ENCODE measurements at places on chromosomes 7 and 10. TPM values are rescaled to one million over a fixed set of nuclear protein-coding genes. Genes with fewer than 3 reads are reported as not detected.

DNA sequence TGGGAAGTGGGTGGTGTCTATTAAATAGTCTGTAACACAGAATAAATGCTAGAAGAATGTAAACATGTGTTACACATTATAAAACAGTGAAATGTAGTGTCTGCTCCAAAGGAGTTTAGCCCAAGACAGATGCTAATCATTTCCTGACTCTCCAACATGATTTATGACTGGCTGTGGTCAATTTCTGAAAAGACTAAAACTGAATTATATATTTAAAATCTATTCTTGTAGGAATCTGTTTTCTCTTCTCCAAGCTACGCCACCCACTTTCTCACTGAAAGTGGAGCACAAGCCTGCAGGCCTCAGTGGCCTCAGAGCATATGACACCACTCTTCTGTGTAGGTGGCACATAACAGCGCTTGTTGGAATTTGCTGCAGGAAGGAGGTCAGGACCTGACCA is 44.4 kb downstream of the CTTNBP2 start:
- H3K27me3 ChIP-seq = no peaks in the 10 kb centered on the region
- H3K4me3 ChIP-seq = no peak overlapping the region
- H3K36me3 ChIP-seq = no peaks in the 10 kb centered on the region

DNA sequence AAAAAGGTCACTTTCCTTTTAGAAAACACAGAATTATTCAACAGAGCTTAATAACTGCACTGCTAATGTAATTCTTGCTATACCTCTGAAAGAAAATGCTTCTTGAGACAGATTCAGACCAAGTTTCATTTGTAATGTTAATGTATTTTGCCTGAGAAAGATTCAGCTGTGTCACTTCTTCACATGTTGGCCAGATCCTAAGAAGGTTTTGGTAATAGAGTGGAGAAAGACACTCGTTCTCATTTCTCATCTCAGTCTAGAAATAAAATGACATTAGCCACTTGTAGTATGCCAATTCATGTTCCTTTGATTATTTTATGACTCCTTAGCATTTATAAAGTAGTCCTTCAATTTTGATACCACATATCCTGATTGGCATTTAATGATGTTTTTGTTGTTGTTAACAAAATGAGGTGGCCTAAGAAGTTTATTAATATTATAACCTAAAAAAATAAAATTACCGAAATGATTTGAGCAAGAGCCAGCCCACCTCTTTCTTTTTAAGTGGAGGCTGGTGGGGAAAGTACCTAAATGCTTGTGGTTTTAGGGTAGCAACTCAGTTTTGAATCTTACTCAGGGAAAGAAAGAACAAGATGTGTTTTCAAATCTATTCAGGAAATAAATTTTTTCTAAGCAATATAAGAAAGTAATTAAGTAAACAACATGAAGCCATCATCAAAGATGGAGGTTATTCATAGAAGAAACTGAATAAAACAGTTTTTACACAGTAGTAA is 16.4 kb upstream of the ELAPOR2 start:
- no peaks in the 10 kb centered on the region for H3K4me1 ChIP-seq
- no peaks in the 10 kb centered on the region for H3K36me3 ChIP-seq
- H3K27ac ChIP-seq = no peak overlapping the region

ADAM12 gene
- total RNA-seq = 0.10 TPM

STOX1 gene
- 1.5 TPM for total RNA-seq

FAM25C gene
- total RNA-seq = not detected

DNA sequence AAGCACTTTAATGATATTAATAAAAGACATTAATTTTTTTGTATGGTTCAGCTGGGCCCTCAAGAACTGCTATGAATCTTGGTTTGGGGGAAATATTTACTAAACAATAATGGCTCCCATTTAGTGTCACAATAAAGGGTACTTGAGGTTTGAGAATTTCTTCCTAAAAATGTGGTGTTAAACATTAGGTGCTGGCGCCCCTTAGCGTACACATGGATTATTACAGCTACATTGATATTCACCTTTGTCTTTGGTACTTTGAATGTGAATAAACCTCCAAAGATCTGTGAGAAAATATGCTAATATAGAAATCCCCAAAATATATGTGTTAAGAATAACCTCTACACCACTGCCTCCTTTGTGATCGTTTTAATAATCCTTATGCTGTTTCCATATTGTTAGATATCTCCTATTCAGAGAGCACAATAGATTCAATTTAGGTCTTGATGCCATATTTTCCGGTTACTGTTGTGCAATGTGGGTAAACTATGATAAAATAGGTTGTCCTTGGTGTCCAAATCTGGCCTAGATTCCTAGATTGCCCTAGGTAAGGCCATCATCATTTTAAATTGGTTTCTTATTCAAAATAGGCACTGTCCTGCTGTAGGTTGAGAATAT is 161.8 kb upstream of the CACNA2D1 start:
- no peaks in the 10 kb centered on the region for H3K27me3 ChIP-seq
- no peak overlapping the region for H3K27ac ChIP-seq
- no peak for DNase-seq
- H3K36me3 ChIP-seq = no peaks in the 10 kb centered on the region
- no peak overlapping the region for H3K4me3 ChIP-seq

DNA sequence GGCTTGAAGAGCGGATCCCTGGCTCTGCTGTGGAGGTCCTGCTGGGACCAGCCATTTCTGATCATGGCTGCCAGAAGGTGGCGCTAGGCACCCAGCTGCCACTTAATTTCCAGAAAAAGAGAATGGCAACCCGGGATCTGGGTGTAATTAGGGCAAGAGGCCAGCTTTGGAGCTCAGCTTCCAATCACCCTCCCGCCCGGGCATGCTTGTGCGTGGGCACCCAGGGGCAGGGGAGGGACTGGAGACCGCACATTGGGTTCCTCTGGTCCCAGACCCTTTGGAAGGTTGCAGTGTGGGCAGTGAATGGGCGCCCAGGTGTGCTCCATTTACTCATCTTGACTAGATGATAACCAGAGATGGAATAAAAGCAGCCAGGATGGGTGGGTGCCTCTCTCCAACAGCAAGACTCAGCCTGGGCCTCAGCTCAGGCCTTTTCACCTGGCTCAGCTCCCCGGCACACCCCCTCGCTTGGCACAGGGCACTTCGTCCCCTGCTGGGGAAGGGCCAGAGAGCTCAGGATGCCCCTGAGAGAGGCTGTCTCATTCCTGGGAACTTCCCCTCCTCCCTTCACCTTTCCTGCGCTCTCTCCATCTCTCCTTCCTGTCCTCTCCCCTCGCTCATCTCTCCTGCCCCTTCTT is 14.7 kb downstream of the FAM241B start:
- H3K27ac ChIP-seq = no peak overlapping the region
- no peaks in the 10 kb centered on the region for H3K4me1 ChIP-seq
- no peaks in the 10 kb centered on the region for H3K36me3 ChIP-seq
- no peaks in the 10 kb centered on the region for H3K27me3 ChIP-seq
- no peak for DNase-seq

DNA sequence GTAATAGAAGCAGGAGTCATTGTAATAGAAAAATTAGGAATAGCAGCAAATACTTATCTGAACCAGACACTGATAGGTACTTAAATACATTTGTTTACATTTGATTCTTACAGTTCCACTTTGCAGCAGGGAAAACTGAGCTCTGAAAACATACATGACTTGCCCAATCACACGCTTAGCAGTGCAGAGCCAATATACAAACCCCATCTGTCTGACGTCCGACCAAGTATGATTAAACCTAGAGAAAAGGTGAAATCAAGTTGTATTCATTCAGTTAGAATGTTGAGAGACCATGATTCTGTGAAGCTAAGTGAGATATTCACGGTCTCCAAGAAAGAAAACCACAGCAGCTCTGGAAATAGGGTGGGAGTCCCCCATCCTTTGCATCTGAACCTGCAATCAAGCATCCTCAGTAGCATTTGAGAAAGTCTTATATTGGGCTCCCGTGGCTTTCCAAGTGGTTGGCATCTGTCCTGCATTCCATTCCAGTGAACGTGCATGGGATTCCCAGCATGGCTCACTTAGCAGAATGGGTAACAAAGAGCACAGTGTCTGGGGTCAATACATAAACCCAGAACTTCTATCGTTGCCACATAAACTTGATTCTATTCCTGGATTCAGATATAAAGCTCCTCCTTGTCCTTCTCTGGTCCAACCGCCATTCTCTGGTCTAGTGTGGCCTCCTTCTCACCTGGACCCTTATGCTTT is 148.7 kb upstream of the RSU1 start:
- no peaks in the 10 kb centered on the region for H3K36me3 ChIP-seq
- no peaks in the 10 kb centered on the region for H3K27me3 ChIP-seq
- no peak overlapping the region for H3K27ac ChIP-seq
- no peak for DNase-seq
- no peak overlapping the region for H3K4me3 ChIP-seq
- H3K4me1 ChIP-seq = peaks cover 13% of the 10 kb centered on the region

DNA sequence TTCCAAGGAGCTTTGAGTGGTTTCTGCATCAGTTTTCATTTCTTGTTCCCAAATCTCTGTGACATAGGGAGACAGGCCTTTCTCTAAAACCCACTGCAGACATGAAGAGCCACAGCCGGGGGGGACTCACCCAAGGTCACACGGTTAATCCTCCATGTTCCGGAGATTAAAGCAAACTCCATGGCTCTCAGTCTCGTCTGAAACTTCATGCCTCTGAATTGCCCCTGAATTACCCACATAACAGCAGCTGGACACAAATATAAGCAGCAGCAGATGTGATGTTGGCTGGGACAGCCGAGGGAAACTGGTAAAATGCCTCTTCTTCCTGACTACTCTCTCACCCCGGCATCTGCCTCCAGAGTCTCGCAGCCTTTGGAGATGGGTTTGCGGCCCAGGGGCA is 402.2 kb downstream of the DNAJB6 start:
- no peak overlapping the region for H3K27ac ChIP-seq
- peaks cover 5% of the 10 kb centered on the region for H3K27me3 ChIP-seq
- no peak overlapping the region for H3K4me3 ChIP-seq
- H3K4me1 ChIP-seq = no peaks in the 10 kb centered on the region

GRCh38 chr7:46230990-46231305 is 309.9 kb upstream of the IGFBP3 start:
- no peaks in the 10 kb centered on the region for H3K27me3 ChIP-seq
- H3K4me1 ChIP-seq = no peaks in the 10 kb centered on the region

DNA sequence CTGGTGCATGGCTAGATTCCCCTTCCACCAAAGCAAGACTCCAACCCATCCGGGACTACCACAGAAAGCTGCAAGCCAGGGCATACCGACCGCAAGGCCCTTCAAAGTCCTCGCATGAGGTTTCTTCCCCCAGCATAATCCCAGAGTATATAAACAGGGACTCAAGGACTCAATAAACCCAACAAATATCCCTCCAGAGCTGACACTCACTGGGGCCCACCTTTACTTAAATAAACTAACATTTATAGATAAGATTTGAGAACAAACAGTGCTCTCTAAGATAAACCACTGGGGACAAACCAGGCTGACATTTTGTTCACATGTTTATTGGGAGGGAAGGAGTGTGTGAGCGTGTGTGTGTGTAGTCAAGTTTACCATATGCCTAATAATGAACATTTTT is 138.2 kb downstream of the ADAM12 start:
- no peak overlapping the region for H3K27ac ChIP-seq
- no peaks in the 10 kb centered on the region for H3K36me3 ChIP-seq
- no peaks in the 10 kb centered on the region for H3K27me3 ChIP-seq
- H3K4me1 ChIP-seq = no peaks in the 10 kb centered on the region

GRCh38 chr7:37290731-37291130 is 157.9 kb downstream of the ELMO1 start:
- H3K4me1 ChIP-seq = no peaks in the 10 kb centered on the region
- H3K36me3 ChIP-seq = no peaks in the 10 kb centered on the region
- H3K27ac ChIP-seq = no peak overlapping the region
- no peak for DNase-seq
- no peak overlapping the region for H3K4me3 ChIP-seq
- H3K27me3 ChIP-seq = no peaks in the 10 kb centered on the region

PSAP gene
- total RNA-seq = 1,256 TPM

MINPP1 gene
- total RNA-seq = 6.9 TPM

DNA sequence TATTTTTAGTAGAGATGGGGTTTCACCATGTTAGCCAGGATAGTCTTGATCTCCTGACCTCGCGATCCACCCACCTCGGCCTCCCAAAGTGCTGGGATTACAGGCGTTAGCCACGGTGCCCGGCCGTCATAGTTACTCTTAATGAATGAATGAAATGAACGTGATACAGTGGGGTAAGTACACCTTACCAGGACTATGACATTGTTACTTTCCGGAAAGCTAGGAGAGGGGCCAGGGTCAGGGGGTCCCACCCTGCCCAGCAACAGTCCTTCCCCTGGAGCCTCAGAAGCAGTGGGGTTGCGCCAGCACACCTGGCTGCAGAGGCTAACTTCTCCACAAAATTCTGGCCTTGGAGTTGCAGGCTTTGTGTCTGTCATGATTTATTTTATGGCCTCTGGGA is 21.4 kb downstream of the VSTM4 start:
- H3K36me3 ChIP-seq = no peaks in the 10 kb centered on the region
- H3K27ac ChIP-seq = no peak overlapping the region
- no peaks in the 10 kb centered on the region for H3K27me3 ChIP-seq
- no peak for DNase-seq

GRCh38 chr10:14602807-14603533 is 171.7 kb downstream of the FAM107B start:
- no peaks in the 10 kb centered on the region for H3K27me3 ChIP-seq
- DNase-seq = no peak
- H3K36me3 ChIP-seq = no peaks in the 10 kb centered on the region
- peak overlapping the region; percentile 62 for H3K4me3 ChIP-seq
- no peak overlapping the region for H3K27ac ChIP-seq

DNA sequence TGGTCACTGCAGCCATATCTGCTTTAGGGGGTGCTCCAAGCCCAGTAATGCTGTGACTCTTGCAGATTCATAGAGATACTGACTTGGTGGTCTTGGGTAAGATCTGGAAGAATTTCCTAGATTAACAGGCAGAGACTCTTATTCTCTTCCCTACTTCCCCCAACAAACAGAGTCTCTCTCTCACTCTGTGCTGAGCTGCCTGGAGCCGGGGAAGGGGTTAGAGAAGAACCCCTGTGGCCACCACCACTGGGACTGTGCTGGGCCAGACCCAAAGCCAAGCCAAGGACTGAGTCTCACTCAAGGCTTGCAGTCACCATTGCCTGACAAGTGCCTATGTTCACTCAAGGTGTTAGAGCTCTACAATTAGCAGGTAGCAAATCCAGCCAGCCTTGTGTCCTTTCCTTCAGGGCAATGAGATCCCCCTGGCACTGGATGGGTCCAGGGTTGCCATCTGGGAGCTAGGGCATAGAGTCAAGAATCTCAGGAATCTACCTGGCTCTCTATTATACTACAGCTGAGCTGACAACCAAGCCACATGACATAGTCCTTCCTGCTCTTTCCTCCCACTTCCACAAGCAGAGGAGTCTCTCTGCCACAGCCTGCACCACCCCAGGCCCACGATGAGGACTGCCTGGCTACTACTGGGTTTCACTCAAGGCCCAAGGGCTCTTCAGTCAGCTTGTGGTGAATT is 41.4 kb upstream of the TECTB start:
- DNase-seq = no peak
- no peak overlapping the region for H3K27ac ChIP-seq
- no peaks in the 10 kb centered on the region for H3K36me3 ChIP-seq
- H3K4me1 ChIP-seq = peaks cover 6% of the 10 kb centered on the region
- H3K27me3 ChIP-seq = no peaks in the 10 kb centered on the region
- no peak overlapping the region for H3K4me3 ChIP-seq
